ENCODE measurements at places on chromosomes 6 and 20.

DNA sequence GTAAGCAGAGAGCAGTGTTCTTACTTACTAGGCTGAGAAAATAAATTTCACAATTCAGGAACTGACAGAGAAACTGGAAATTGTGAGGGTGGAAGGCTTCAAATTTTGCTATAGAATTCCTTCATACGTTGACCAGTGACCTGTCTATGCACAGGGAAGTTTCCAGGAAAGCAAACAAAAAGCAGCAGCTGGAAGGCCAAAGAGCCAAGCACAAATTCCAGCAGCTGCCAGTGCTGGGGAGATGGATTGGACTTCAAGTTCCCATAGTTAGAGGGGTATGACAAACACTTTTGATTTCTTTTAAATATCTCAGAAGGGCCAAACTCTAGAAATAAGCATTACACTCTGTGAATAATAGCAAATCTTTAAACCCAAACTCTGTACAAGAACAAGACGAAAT is 299.1 kb upstream of the KCNQ5 start:
- DNase-seq, result peak; percentile 9

DNA sequence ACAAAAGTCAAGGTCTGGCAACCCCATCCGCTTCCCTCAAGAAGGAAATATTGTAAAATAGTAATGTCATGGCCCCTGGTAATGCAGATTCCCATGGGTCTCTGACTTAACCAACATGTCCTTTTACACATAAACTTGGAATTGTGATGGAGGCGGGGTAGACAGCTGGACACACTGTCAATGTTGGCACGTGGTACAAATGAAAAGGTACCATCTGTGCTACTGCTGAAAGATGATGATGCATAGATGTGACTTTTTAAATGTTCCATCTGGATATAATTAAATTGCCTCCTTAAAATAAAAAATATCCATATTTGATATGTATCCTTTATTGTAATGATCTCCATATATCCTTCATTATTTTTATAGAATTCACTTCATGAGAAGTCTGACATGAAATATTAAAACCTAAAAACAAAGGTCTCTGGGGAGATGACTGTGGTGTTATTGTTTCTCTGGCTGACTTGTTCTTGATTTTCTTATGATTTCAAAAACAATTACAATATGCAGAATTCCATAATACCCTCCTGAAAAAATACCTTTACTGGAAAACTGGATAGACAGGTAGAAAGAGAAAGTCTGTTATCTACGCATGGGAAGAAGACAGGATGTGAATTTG is 104.5 kb downstream of the MKKS start:
- DNase-seq, result no peak

- DNase-seq, result peak; percentile 31
Measured at GRCh38 chr6:112603726-112604125, 256.6 kb downstream of the RFPL4B start.

- DNase-seq, result no peak
Measured at GRCh38 chr6:163709693-163710092, 295.2 kb downstream of the QKI start.

DNA sequence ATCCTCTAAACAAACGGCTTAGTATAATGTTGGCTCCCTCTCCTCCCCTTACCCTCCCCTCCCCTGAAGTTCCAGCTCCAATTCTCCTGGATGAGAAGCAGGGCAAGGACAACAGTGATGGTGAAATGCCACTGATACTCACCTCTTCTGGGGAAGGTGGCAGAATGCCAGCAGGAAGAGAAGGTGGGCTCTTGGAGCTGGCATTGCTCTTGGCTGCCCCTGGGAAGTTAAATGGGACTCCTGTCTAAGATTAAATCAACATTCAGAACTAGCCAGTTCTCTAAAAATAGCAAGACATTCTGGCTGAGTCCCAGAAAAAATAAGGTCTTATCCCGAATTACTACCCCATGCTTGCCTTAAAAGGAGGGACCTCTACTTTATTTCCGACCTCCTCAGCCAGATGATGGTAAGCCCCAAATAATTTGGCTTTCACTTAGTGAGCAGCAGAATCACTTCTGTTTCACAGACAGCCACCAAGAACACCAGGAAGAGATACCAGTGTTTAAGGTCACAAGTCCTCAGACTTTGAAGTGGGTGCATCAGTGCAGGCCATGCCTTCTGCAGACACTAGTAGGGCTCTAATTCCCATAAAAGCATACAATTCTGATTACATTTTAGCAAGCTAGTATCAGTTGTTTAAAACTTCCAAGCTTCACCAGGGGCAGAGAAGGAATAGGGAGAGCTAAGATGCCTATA is 46.0 kb upstream of the IL17A start:
- DNase-seq, result no peak

- DNase-seq, result no peak
Measured at GRCh38 chr6:29850011-29850553, 22.5 kb downstream of the HLA-G start.

GRCh38 chr20:9136114-9136513 is 67.2 kb downstream of the PLCB4 start:
- no peak for DNase-seq

- DNase-seq, result no peak
Measured at GRCh38 chr6:139649732-139650131, 275.3 kb upstream of the CITED2 start.

DNA sequence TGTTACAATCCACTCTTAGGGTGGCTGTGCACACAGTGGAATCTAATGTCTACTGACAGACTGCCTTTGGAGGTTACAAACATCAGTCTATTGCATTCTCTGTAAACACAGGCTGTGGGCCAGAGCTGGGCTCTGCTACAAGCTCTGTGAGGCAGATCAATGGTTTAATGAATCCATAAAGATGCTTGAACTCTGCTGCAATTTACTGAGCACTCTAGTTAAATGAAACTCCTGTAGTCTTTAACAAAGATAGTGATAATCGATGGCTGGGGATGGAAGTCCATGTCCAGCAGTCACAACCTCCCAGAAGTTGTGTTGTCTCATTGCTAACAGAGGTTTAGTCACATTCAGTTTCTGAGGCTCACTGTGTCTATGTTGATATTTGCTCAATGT is 50.5 kb downstream of the SOBP start:
- no peak for DNase-seq
